ENCODE measurements at places on chromosomes 5 and 9. TPM values are rescaled to one million over a fixed set of nuclear protein-coding genes. Genes with fewer than 3 reads are reported as not detected.
A peak's percentile ranks its signal among the peaks of the same experiment; 100 is the strongest.

DNA sequence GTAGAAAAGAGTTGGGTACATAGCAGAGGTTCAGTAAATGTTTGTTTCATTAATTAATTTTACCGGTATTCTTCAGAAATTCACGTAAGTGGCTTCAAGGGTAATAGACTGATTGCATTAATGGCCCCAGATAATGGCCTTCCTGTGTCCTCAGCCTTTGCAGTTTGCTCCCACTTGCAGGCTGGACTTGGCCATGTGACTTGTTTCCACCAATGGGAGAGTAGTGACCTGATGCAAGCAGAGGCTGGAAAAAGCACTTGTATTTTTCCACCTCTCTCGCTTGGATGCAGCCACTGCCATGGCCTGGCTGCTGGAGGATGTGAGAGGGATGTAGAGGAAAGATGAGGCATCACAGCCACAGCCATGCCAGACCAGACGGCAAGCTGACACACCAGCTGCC is 480.9 kb downstream of the CDK5RAP2 start:
- no peak for DNase-seq
- H3K36me3 ChIP-seq, result no peaks in the 10 kb centered on the region
- H3K27me3 ChIP-seq, result no peaks in the 10 kb centered on the region
- H3K27ac ChIP-seq, result no peak overlapping the region
- H3K4me3 ChIP-seq, result no peak overlapping the region

DNA sequence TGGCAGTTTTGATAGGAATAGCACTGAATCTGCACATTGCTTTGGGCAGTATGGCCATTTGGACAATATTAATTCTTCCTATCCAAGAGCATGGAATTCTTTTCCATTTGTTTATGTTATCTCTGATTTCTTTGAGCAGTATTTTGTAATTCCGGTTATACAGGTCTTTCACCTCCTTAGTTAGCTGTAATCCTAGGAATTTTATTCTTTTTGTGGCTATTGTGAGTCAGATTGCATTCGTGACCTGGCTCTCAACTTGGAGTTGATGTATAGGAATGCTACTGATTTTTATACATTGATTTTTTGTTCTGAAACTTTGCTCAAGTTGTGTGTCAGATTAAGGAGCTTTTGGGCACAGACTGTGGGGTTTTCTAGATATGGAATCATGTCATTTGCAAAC is 24.0 kb downstream of the TMEM161B start:
- H3K36me3 ChIP-seq, result no peaks in the 10 kb centered on the region
- no peaks in the 10 kb centered on the region for H3K27me3 ChIP-seq
- no peak overlapping the region for H3K27ac ChIP-seq
- H3K4me3 ChIP-seq, result no peak overlapping the region
- no peaks in the 10 kb centered on the region for H3K4me1 ChIP-seq

DNA sequence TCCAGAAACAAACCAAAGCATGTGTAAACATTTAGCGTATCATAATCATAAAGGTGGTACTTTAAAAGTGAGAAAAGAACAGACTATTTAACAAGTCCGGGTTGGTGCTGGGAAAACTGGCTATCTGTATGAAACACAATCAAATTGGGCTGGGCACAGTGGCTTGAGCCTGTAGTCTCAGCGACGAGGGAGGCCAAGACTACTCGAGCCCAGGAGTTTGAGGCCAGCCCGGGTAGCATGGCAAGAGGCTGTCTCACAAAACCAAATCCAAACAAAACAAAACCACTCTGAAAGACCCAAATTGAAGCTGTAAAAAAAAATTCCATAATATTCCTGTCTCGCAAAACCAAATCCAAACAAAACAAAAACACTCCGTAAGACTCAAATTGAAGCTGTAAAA is 4.3 kb downstream of the MRNIP start:
- H3K27ac ChIP-seq, result no peak overlapping the region
- H3K27me3 ChIP-seq, result no peaks in the 10 kb centered on the region
- H3K4me1 ChIP-seq, result peaks cover 1% of the 10 kb centered on the region

DNA sequence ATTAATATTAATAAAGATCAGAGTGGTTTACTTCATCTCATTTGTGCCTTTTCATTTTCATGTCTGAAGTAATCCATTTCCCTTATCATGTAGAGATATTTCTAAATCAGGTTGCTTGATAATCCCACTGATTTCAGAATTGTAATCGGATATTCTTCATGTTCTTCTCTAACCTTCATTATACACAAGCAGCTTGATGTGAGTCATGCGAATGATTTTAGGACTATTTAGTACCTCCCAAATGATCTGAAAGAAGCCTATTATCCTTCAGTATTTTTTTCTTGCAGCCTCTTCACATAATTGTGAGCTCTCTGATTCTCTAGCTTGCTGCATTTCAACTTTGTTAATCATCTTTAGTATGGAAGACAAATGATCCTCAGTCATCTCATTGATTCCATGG is 182.0 kb downstream of the GIN1 start:
- no peak overlapping the region for H3K4me3 ChIP-seq
- H3K27me3 ChIP-seq, result no peaks in the 10 kb centered on the region
- no peak for DNase-seq
- H3K36me3 ChIP-seq, result no peaks in the 10 kb centered on the region
- no peak overlapping the region for H3K27ac ChIP-seq
- H3K4me1 ChIP-seq, result peaks cover 10% of the 10 kb centered on the region

DNA sequence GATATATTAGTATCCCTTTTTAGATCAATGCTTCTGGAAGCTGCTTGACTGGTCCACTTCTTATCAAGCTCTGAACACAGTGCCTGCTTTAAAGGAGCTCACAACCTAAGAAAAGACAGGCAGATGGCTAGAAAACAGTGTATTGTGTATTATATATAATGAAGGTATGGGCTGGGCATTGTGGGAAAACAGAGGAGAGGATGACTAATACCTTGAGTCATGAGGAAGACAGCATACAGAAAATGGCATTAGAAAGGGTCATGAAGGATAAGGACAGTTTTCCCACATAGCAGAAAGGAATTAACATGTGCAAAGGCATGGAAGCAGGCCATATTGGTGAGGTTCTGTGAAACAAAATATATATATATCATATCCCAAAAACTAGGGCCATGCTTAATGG is 309.6 kb downstream of the MLLT3 start:
- no peaks in the 10 kb centered on the region for H3K4me1 ChIP-seq
- no peak overlapping the region for H3K27ac ChIP-seq
- H3K27me3 ChIP-seq, result no peaks in the 10 kb centered on the region
- H3K4me3 ChIP-seq, result no peak overlapping the region
- no peak for DNase-seq

DNA sequence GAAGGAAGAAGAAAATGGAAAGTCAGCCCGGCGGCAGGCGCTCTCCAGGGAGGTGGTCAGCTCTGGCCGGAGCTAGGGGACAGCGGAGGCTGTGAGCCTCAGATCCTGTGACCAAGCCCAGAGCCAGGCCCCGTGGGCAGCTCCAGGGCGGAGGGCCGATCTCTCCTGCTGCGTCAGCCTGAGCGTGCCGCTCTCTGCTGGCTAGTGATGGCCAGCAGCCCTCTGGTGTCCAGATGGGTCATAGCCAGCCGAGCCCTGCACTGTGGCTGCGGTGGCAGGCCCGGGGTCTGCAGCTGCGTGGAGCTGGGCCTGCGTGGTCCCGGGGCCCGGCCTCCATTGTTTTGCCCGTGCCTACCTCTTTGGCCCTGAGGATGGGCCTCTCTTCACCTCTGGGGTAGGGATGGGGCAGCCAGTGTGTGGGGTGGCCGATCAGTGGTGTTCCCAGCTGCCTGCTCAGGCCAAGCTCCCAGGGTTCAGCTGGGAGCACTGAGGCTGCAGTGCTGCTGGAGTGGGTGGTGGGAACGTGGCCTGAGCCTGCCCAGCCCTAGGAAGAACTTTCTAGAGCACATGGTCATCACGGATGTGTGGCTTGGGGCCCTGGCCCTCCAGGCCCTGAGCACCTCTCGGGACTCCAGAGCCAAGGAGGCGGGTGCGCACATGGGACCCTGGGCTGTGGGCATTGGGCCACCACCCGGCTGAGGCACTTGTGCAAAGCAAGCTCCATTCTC is 17.1 kb upstream of the NRARP start:
- no peaks in the 10 kb centered on the region for H3K36me3 ChIP-seq
- H3K27ac ChIP-seq, result no peak overlapping the region
- H3K4me1 ChIP-seq, result peaks cover 26% of the 10 kb centered on the region
- H3K4me3 ChIP-seq, result no peak overlapping the region
- DNase-seq, result peak; percentile 25

DNA sequence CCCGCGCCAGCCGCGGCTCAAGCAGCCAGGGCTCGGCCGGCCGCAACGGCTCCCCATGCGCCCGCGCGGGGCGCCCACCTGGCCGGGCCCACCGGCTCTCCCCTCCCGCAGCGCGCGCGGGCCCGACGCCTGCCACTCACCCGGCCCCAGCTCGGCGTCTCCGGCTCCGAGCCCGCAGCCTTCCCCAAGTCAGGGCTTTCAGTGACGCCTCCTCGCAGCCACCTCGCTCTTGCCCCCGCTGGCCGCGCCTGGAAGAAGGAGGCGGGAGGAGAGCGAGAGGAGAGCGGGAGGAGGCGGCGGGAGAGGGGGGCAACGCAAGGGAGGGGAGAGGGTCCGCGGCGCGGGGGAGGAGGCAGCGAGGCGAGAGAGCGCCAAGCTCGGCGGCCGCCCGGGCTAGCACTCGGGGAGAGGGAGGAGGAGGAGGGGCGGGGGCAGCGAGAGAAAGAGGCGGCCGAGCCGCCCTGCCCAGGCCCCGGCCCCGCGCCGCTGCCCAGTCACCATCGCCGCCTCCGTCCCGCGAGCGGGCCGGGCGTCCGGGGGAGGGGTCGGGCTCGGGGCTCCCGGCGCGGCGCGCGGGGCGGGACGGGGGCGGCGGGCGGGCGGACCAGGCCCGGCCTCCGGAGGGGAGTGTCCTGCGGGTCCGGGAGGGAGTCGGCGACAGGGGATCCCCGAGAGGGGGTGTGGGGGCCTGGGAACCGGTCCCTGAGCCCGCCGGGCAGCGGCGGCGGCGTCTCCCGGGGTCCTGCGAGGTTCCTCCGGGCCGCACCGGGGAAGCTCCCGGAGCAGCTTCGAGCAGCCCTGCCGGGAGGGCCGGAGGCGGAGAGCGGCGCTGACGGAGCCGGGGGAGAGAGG is at the start of gene LHFPL2:
TSS of gene LHFPL2 (minus strand) at position 414 of the 852 bp plus-strand sequence. CDS start 138,559 bp downstream, outside the sequence.
- H3K27me3 ChIP-seq, result no peaks in the 10 kb centered on the region
- peak; percentile 90 for DNase-seq
- H3K36me3 ChIP-seq, result no peaks in the 10 kb centered on the region
- H3K4me3 ChIP-seq, result peak within 1 kb of the TSS; percentile 92
- H3K4me1 ChIP-seq, result peaks cover 24% of the 10 kb centered on the region

DNA sequence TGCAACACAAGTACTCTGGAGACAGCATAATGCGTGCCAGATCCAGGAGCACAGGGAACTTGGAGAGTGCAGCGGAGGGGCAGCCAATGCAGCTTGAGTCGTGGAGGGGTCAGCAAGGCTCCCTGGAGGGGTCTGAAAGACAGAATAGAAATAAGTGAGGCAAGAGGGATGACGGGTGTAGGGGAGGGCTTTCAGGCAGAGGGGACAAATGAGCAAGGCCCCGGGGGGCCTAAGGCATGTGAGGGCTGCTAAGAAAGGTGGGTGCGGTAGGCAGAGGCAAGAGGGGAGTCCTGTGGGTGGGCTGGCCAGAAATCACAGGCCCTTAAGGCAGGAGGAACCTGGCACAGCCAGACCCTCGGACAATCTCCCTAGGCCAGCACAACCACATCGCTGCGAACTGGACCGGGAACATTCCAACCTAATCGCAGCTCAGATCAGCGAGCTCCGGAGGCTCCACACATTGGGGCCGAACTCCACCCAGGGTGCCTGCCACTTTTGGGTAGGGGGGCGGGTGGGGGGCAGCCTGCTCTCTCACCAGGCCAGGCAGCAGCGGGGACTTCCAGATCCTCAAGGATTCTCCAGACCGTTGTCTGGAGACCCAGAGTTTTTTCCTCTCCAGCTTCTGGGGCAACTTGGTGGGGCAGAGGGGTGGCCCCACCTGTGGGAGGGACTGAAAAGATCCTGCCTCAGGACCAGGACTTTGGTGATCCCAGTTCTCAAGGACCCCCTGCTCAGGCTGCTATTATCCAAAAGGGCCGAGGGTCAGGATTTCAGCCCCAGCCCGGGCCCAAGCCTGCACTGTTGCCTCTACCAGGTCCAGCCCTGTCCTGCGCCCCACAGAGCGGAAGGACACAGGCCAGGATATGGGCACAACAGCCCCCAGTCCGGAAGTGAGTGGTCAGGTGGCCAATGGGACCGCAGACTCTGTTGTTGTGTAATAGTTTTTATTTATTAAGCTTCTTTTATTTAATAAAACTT is 22.7 kb upstream of the CYSTM1 start:
- H3K4me1 ChIP-seq, result no peaks in the 10 kb centered on the region
- H3K36me3 ChIP-seq, result no peaks in the 10 kb centered on the region
- no peak overlapping the region for H3K4me3 ChIP-seq

DNA sequence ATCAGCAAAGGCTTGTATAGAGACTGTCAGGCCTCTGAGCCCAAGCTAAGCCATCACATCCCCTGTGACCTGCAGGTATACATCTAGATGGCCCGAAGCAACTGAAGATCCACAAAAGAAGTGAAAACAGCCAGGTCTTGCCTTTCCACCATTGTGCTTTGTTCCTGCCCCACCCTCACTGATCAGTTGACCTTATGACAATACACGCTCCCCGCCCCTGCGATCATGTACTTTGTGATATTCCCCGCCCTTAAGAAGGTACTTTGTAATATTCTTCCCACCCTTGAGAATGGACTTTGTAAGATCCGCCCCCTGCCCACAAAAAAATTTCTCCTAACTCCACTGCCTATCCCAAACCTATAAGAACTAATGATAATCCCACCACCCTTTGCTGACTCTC is 18.6 kb upstream of the NPM1 start:
- H3K27me3 ChIP-seq, result no peaks in the 10 kb centered on the region
- no peak overlapping the region for H3K4me3 ChIP-seq
- no peak overlapping the region for H3K27ac ChIP-seq
- no peaks in the 10 kb centered on the region for H3K36me3 ChIP-seq
- DNase-seq, result no peak
- H3K4me1 ChIP-seq, result no peaks in the 10 kb centered on the region

DNA sequence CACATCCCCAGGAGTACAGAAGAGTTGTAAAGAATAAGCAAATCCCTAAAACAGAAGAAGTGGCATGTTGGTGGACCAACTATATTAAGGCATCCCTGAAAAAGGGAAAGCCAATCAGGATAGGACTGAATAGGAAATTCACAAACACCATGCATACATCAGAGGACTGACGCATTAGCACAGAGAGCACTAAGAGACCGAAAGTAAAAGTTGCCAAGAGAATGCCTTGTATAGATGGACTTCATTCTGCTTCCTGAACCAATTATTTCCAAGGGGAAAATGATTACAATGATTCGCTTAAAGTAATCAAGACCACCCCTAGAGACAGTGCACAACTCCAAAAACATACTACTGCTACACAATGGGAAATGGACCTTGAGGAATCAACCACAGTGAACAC is 33.5 kb downstream of the SHC3 start:
- no peak overlapping the region for H3K27ac ChIP-seq
- DNase-seq, result peak; percentile 49
- H3K4me3 ChIP-seq, result no peak overlapping the region
- no peaks in the 10 kb centered on the region for H3K27me3 ChIP-seq
- no peaks in the 10 kb centered on the region for H3K4me1 ChIP-seq

GRCh38 chr5:31911291-31912265 is 262.5 kb downstream of the GOLPH3 start:
- peaks cover 5% of the 10 kb centered on the region for H3K4me1 ChIP-seq
- no peaks in the 10 kb centered on the region for H3K27me3 ChIP-seq
- no peaks in the 10 kb centered on the region for H3K36me3 ChIP-seq
- no peak for DNase-seq
- H3K4me3 ChIP-seq, result no peak overlapping the region

FOXD4L4 gene
- polyA plus RNA-seq, result not detected

ENTREP1 gene
- polyA plus RNA-seq, result 189 TPM

THBS4 gene
- polyA plus RNA-seq, result 35.7 TPM

GABRG2 gene
- polyA plus RNA-seq, result 1.3 TPM

PIP5KL1 gene
- polyA plus RNA-seq, result 3.4 TPM

EGR1 gene
- polyA plus RNA-seq, result 24.5 TPM

COL27A1 gene
- 13.4 TPM for polyA plus RNA-seq

DND1 gene
- 0.94 TPM for polyA plus RNA-seq

All from cardiac muscle cell (in vitro differentiated cells and primary cell).